H54 (cell line): ENCODE measurements at places on chromosomes 3 and 15.

- DNase-seq = no peak
Measured at GRCh38 chr3:35777065-35777464, 137.7 kb downstream of the ARPP21 start.

GRCh38 chr3:23112491-23112890, 90.6 kb upstream of the UBE2E2 start:
- no peak for DNase-seq

DNA sequence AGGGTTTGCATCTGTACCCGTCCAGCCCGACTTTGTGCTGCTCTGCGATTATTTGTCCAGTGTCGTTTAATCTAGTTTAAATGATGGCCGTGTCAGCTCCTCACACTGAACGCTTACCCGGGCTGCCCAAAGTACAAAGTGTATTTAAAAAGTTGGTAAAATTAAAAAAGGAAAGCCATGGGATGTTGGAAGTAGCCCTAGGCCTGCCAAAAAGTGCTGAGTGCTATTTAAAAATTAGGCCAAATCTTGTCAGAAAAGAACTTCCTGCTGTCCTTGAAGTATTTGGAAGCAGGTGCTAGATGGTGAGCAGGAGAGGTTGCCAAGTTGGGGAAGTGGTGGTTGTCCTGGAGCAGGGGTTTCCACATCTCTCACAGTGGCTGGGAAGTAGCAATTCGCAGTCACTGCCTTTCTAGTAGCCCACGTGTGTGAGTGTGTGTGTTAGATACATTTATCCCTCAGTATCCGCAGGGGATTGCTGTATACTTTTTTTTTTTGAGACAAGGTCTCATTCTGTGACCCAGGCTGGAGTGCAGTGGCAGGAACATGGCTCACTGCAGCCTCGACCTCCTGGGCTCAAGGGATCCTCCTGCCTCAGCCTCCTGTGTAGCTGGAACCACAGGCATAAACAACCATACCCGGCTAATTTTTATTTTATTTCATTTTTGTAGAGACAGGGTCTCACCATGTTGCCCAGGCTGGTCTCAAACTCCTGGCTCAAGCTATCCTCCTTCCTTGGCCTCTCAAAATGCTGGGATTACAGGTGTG, 664 bp downstream of the PPCDC start:
- no peak for DNase-seq

DNA sequence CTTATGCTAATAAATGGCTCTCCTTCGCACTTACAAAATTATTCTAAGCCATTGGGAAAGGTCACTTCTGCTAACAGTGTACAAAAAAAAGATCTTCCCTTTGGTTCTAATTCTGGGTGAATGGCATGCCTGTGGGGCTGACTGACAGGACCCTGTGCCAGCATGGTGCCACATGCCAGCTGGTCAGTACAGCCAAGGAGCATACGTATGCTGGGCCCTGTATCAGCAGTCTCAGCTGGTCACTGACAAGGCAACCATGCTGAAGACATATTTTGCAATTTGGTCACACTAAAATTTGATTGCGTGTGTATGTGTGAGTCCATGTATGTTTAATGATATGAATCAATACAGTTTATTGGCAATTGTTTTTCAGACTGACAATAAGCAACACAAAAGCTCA, 246.1 kb downstream of the TBL1XR1 start:
- peak; percentile 7 for DNase-seq

DNA sequence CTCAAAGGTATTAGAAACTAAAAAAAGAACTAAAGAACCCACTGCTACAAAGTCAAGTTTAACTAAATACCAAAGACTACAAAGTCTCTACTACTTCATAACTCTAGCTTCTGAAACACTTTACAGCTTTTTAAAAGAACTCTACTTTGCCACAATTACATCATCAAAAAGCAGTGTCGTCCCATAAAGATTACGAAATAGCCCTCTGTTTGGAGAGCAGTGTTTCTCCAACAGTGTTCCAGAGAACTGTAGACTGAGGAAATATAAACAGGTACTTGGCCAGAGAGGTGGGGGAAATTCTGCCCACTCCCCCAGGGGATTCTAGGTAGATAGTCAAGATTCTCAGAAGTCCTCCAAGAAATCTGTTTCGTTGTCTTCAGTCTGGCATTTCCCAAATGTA, 225.6 kb downstream of the PDZRN3 start:
- no peak for DNase-seq

DNA sequence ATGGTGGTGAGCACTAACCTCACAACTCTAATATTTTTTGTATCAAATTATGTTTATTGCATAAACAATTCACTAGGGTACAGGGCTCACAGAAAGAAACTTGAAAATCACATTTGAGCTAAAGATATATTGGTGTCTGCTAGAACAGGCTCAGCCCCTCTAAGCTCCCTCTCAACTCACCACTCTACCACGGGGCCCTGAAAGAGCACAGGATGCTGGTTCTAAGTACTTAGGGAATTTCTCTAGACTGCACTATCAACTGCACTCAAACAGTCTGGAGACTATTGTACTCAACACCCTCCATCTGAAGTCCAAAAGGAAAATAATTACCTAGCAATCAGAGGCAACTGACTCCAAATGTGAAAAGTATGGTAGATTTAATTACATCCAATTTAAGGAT, 98.7 kb upstream of the STRIT1 start:
- DNase-seq = no peak

DNA sequence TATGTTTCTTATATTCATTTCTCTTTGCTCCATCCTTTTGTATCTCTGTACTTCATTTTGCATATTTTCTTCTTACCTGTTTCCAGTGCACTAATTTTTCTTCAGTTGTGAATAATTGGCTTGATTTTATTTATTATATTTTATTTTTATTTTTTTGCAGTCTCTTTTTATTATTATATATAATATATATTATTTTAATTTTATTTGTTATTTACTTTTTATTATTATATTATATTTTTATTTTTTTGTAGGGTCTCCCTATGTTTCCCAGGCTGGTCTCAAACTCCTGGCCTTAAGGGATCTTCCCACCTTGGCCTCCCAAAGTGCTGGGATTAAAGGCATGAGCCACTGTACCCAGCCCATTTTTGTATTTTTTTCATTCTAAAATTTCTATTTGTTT, 213.1 kb upstream of the TSC22D2 start:
- DNase-seq = no peak

GRCh38 chr15:96629511-96629910, 299.0 kb downstream of the NR2F2 start:
- no peak for DNase-seq

DNA sequence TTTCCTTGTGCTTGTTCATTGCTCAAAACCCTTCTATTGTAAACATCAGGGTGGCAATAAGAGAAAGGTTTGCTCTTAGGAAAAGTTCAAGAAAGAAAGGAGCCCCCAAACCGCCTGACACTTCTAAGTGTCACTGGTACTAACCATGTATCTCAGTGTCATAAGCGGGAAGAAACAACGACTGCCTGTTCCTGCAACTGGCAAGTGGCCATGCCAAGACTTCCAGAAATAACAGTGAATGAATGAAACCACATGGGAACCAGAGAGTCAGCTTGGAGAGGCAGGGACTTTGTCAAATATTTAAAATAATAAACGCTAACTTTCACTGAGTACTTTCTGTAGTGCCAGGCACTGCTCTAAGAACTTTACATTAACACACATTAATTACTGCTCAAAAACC, 1.1 kb downstream of the PLSCR2 start:
- DNase-seq = no peak

DNA sequence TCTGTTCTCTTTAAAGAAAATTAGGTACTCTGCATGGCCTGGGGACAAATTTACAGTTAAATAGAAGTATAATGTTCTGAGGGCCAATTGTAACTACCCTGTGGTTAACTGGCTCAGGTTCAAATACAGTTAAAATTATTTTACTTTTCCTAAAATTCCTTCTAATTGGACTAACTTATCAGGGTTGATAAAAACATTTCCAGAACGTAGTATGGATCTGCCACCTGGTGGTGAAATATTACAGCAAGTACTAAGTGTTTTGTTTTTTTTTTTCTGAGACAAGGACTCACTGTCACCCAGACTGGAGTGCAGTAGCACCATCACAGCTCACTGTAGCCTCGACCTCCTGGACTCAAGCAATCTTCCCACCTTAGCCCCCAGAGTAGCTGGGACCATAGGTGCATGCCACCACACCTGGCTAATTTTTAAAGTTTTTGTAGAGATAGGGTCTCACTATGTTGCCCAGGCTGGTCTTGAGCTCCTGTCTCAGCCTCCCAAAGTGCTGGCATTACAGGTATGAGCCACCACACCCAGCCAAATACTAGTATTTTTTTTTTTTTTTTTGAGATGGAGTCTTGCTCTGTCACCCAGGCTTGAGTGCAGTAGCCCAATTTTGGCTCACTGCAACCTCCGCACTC, 29.2 kb downstream of the NEO1 start:
- DNase-seq = peak; percentile 2
